ENCODE measurements at places on chromosomes 7 and 10. TPM values are rescaled to one million over a fixed set of nuclear protein-coding genes. Genes with fewer than 3 reads are reported as not detected.

The ADAM12 gene
- total RNA-seq = not detected

The INSYN2A gene
- not detected for total RNA-seq

The CFAP70 gene
- 1.2 TPM for total RNA-seq

The HKDC1 gene
- total RNA-seq = not detected

The SPDYE2 gene
- not detected for total RNA-seq

The LRIT1 gene
- total RNA-seq = not detected

The CC2D2B gene
- total RNA-seq = not detected

The CALHM1 gene
- total RNA-seq = not detected

The BTBD16 gene
- 0.46 TPM for total RNA-seq

The SPDYE1 gene
- not detected for total RNA-seq

The PNLIP gene
- total RNA-seq = not detected

The MACC1 gene
- total RNA-seq = not detected

The HTR5A gene
- not detected for total RNA-seq

The CYP3A4 gene
- total RNA-seq = 2.2 TPM

The MASTL gene
- 2.4 TPM for total RNA-seq

The EPHB6 gene
- 8.9 TPM for total RNA-seq

The GJC3 gene
- not detected for total RNA-seq

The SLC16A9 gene
- 0.73 TPM for total RNA-seq

The ECHDC3 gene
- total RNA-seq = 501 TPM

The AGR2 gene
- not detected for total RNA-seq

The NPY gene
- total RNA-seq = not detected

The DYDC2 gene
- not detected for total RNA-seq

The CASP7 gene
- total RNA-seq = 10.9 TPM

The ATOH7 gene
- not detected for total RNA-seq

The FKBP6 gene
- total RNA-seq = not detected

The MSS51 gene
- 35.1 TPM for total RNA-seq

The TFPI2 gene
- not detected for total RNA-seq

The AUTS2 gene
- total RNA-seq = 2.5 TPM

The TNKS2 gene
- total RNA-seq = 40.3 TPM

The DRGX gene
- total RNA-seq = not detected

The ACTL6B gene
- not detected for total RNA-seq

The WDFY4 gene
- 0.29 TPM for total RNA-seq

The LRRD1 gene
- total RNA-seq = not detected

The VAX1 gene
- total RNA-seq = not detected

The UCMA gene
- not detected for total RNA-seq

The CPVL gene
- total RNA-seq = 6.5 TPM

The SNCG gene
- 2.5 TPM for total RNA-seq

The MSMB gene
- total RNA-seq = not detected

The GRM3 gene
- total RNA-seq = not detected

The PIK3CG gene
- total RNA-seq = 0.51 TPM

The FAM25C gene
- not detected for total RNA-seq

The RARRES2 gene
- total RNA-seq = 7.1 TPM

The POU6F2 gene
- not detected for total RNA-seq

The VPS26A gene
- total RNA-seq = 25.7 TPM

The CYP2E1 gene
- total RNA-seq = 0.97 TPM

The EBLN1 gene
- total RNA-seq = not detected

The SPDYE16 gene
- total RNA-seq = 0.31 TPM

The HMX3 gene
- total RNA-seq = not detected

The MYH16 gene
- total RNA-seq = not detected

The GATA3 gene
- total RNA-seq = 0.55 TPM
